Kidney (tissue), 22 donors: ENCODE measurements at places on chromosomes 11 and 22. TPM values are rescaled to one million over a fixed set of nuclear protein-coding genes. Genes with fewer than 3 reads are reported as not detected.
A peak's percentile ranks its signal among the peaks of the same experiment; 100 is the strongest.

GRCh38 chr22:47232197-47232596, 469.7 kb downstream of the TBC1D22A start:
- H3K4me3 ChIP-seq = no peak overlapping the region
- no peak overlapping the region for H3K27ac ChIP-seq
- no peak for DNase-seq
- H3K4me1 ChIP-seq = no peaks in the 10 kb centered on the region

GRCh38 chr22:46617986-46618647, 2.1 kb upstream of the GRAMD4 start:
- H3K36me3 ChIP-seq = no peaks in the 10 kb centered on the region
- no peaks in the 10 kb centered on the region for H3K27me3 ChIP-seq
- DNase-seq = no peak
- no peak overlapping the region for H3K27ac ChIP-seq
- peaks cover 27% of the 10 kb centered on the region for H3K4me1 ChIP-seq

DNA sequence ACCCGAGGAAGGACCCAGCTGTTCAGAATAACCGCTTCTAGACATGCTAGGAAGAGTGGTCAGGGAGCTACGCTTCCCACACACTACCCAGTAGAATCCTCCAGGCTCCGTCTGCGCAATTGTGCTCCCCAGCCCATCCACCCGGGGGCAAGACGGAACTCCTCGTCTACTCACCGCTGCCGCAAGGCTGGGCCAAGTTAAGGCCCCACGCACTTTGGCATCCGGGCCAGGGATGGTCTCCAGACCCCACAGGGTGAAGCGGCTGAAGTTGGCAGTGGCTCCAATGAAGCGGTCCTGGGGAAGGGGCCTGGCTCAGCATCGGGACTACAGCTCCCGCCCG, 757 bp downstream of the RNASEH2C start:
- no peaks in the 10 kb centered on the region for H3K27me3 ChIP-seq
- H3K27ac ChIP-seq = peak overlapping the region; percentile 88
- peaks cover 4% of the 10 kb centered on the region for H3K4me1 ChIP-seq
- peak overlapping the region; percentile 57 for H3K4me3 ChIP-seq

DNA sequence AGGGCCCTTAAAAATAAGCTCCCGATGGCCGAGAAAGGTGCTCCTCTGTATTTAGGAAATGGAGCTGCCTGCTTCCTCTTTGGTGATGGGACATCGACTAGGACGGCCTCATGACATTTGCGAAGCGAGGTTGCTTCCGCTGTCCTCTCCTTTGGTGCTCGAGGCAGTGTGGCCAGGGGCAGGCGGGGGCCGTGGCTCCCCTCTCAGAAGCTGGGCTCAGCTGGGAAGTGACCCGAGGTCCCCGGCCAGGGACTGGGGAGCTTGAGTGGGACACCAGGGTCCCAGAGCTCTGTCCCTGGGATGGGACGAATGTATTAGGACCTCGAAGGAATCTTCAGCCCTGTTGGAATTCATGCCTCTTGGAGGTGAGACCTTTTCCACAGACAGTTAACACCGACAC, 151.1 kb downstream of the CTTN start:
- no peaks in the 10 kb centered on the region for H3K4me1 ChIP-seq
- H3K27me3 ChIP-seq = no peaks in the 10 kb centered on the region
- DNase-seq = no peak
- no peak overlapping the region for H3K4me3 ChIP-seq
- H3K36me3 ChIP-seq = no peaks in the 10 kb centered on the region
- H3K27ac ChIP-seq = no peak overlapping the region

- H3K36me3 ChIP-seq = no peaks in the 10 kb centered on the region
- no peaks in the 10 kb centered on the region for H3K27me3 ChIP-seq
- H3K4me1 ChIP-seq = peaks cover 31% of the 10 kb centered on the region
- no peak overlapping the region for H3K27ac ChIP-seq
- no peak overlapping the region for H3K4me3 ChIP-seq
- peak; percentile 26 for DNase-seq
Observed at GRCh38 chr11:68206211-68206610, 6.9 kb downstream of the KMT5B start.

DNA sequence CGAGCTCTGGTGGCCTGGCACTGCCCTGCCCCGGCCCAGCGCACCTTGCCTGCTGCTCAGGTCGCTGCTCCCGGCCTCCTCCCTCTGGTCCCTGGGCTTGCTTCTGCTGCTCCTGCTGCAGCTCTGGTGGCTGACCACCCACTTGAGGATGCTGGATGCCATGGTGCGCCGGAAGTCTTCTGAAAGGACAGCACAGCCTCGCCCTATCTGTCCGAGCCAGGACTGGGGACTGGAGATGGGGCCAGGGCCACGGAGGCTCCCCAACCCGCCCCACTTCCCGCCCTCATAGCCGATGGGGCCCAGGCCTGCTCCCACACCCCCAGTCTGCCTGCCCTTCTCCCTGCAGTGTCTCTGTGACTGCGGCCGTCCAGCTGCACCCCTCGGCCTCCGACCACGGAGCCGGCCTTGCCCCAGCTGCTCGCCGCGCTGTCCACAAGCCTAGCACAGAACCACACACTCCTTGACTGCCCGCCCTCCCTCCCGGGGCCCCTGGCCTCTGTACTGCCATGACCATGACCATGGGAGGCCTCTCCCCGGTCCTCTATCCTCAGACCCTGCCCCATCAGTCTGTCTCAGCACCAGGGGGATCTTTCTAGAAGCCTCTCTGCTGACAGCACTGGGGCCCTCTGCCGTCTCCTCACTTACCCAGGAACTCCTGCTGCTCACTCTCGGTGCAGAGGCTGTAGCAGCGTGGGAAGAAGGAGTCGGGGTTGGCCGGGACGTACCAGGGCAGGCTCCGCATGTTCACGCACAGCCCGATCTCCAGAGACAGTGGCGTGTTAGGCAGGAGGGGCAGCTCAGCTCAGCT, 12.7 kb downstream of the TTLL8 start:
- no peaks in the 10 kb centered on the region for H3K36me3 ChIP-seq
- H3K27me3 ChIP-seq = no peaks in the 10 kb centered on the region
- no peaks in the 10 kb centered on the region for H3K4me1 ChIP-seq
- H3K27ac ChIP-seq = no peak overlapping the region

- no peaks in the 10 kb centered on the region for H3K4me1 ChIP-seq
- H3K27me3 ChIP-seq = no peaks in the 10 kb centered on the region
Observed at GRCh38 chr11:23079382-23079813, 219.1 kb upstream of the CCDC179 start.

Gene OR52B4
- total RNA-seq = not detected

Gene IFITM10
- 6.4 TPM for total RNA-seq

Gene MAFF
- total RNA-seq = 23.4 TPM

Gene CCDC116
- total RNA-seq = 0.22 TPM

Gene PRODH
- 6.7 TPM for total RNA-seq
